Activated T-helper 1 cell treated with anti-CD3 and anti-CD28 coated beads, Interleukin-12 subunit alpha, Interleukin-12 subunit beta, Interleukin-2, Interleukin-4 antibody, amounts not matched to agents 30 ng/mL and 10 ng/mL and 1 ng/mL, durations not matched to agents 14 hours and 24 hours and 36 hours (primary cell): ENCODE measurements at places on chromosomes 11 and 22.

DNA sequence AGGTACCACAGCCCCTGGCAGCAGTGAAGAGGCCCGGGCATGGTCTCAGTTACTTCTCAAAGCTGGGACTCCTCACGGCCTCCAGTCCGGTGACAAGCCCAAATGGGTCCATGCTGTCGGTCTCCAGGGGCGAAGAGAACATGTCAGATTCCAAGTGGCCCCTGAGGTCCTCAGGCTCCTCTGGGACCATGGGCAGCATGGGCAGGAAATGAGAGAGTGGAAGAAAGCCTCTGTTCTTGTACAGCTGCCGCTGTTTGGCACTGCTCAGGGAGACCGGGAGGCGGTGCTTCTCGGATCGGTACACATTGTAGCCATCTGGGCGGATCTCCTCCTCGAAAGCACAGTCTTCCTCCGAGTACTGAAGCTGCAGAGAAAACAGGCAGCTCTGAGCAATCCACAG is 4.6 kb downstream of the FGF19 start:
- DNase-seq: no peak

DNA sequence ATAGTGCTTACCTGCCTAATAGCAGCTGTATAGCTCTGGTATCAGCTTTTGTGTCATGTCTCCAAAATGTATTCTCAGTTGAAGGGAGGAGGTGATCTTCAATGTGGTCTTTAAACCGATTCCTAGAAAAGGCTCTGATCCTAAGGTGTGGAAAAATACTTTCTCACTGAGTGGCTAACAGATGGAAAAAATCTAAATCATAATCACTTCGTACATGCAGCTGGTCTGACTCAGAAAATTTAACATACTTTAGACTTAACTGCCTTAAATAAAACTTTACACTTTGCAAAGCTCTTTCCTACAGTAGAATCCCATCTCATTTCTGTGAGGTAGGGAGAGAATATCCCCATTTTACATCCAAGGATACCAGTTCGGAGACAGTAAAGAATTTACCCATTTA is 38.0 kb downstream of the C2CD3 start:
- DNase-seq: no peak

- DNase-seq: no peak
These were observed 39.5 kb downstream of the CDKN1C start for GRCh38 chr11:2846056-2846455.

DNA sequence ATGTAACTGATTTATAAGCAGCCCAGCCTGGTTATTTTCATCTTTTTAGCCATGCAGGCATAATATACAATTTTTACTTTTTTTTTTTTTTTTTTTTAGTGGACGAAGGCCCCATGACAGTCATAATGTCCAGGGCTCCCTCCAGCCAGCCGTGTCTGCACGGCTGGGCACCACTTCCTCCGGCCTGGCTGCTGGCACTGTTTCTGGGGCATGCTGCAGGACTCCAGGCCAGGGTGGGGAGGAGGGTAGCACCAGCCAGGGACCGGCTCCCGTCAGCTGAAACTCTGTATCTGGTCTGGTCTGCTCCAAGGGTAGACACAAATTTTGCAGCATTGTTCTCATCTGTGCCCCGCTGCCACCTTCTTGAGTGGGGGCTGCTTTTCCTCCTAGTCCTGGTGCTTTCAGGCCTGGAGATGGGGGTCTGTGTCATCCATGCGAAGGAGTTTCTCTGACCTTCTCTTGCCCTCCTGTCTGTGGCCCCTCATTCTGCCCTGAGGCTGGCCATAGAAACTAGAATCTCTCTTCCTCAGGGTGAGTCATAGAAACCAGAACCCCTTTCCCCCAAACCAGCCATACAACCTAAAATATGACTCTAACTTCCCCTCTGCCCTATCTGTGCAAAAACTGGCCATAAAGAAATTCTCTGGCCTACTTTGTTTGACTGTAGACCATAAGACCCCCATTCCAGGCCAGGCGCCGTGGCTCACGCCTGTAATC is 9.2 kb upstream of the RRP7A start:
- no peak for DNase-seq

DNA sequence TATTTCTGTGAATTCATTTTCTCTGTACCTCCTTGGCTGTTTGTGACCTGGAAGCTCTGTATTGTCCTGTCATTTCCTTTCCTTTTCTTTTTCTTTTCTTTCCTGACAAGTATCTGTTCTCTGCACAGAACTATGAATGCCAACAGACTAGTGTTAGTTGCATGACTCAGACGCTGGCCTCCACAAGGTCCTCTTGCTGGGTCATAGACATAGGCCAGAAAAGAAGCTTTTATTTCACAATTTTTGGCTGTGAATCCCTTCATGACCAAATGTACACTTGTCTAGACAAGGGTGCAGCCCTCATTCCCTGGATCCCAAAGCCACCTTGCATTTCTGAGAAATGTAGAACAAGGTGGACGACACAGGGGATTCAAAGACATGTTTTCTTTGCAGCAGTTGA is 104.1 kb upstream of the MTNR1B start:
- DNase-seq: no peak

DNA sequence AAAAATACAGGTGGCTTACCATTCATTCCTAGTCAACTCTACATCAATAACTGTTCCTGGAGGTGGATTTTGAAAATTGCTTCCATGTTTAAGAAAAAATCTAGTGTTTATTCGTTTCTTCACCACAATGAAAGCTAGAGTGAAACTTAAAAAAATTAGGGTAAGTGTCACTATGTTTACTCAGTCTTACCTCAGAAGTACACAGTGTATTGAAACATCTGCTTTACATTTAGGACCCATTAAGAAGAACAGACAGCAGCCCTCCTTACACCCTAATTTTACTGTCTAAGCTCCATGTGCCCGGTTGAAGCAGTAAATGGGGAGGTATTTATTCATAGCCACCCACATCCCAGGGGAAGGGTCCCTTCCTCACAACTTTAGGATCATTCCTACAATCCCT is 51.4 kb downstream of the PIWIL3 start:
- no peak for DNase-seq
